ENCODE measurements at places on chromosomes 2 and 18. TPM values are rescaled to one million over a fixed set of nuclear protein-coding genes. Genes with fewer than 3 reads are reported as not detected.

Gene GPR45
- total RNA-seq = not detected

GRCh38 chr2:8189316-8189715 is 492.5 kb upstream of the ID2 start:
- no peak for DNase-seq
- H3K27ac ChIP-seq = no peak overlapping the region
- H3K4me3 ChIP-seq = no peak overlapping the region
- peaks cover 6% of the 10 kb centered on the region for H3K27me3 ChIP-seq
- H3K4me1 ChIP-seq = no peaks in the 10 kb centered on the region

DNA sequence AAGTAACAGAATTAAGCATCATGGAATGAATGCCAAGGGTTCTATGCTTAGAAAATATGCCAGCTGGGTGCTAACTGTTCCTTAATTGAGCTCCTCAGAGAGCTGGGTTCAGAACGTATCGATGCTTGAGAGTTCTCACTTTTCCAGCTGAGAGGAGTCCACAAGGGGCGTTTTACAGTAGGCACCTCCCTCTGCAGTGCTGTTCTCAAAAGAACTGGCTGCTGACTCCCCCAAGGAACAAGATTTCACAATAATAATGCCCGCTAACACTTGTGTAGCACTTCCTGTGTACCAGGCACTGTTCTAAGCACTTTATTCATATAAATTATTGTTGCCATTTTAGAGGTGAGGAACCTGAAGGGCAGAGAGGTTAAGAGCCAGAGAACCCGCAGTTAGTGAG is 18.1 kb upstream of the TMEM237 start:
- H3K27me3 ChIP-seq = peaks cover 8% of the 10 kb centered on the region
- no peaks in the 10 kb centered on the region for H3K4me1 ChIP-seq
- no peak overlapping the region for H3K27ac ChIP-seq
- no peak overlapping the region for H3K4me3 ChIP-seq

Gene EGR4
- total RNA-seq = not detected

Gene KCNJ3
- total RNA-seq = not detected

GRCh38 chr2:118983133-118983532 is 41.1 kb downstream of the MARCO start:
- DNase-seq = no peak
- no peaks in the 10 kb centered on the region for H3K36me3 ChIP-seq
- no peaks in the 10 kb centered on the region for H3K4me1 ChIP-seq
- H3K27me3 ChIP-seq = peaks cover 5% of the 10 kb centered on the region
- H3K27ac ChIP-seq = no peak overlapping the region
- no peak overlapping the region for H3K4me3 ChIP-seq

Gene DSG1
- not detected for total RNA-seq

DNA sequence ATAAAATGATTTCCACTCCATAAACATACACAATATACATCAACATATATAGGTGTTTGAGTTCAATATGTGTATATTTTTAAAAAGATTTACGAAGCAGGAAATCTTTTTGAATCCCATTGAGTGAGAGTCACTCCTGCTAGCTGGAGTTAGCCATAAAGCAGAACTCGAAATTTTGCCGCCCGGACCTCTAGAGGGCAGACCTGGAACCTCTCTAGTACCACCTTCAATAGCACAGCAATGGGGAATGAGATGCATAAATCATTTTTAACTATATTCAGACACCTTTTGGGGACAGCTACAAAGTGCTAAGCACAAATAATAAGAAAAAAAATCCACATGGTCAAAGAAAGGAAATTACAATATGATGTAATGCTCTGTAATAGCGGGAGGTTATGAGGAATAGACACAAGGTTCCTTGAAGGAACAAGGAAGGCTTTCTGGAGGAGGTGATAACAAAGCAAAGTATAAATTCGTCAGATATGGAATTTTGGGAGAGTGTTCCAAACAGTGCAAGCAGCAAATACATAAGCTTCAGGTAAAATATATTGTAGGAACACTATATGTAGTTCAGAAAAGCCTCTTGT is 533.4 kb downstream of the ERBB4 start:
- H3K27ac ChIP-seq = no peak overlapping the region
- DNase-seq = no peak
- H3K27me3 ChIP-seq = no peaks in the 10 kb centered on the region
- H3K36me3 ChIP-seq = no peaks in the 10 kb centered on the region

DNA sequence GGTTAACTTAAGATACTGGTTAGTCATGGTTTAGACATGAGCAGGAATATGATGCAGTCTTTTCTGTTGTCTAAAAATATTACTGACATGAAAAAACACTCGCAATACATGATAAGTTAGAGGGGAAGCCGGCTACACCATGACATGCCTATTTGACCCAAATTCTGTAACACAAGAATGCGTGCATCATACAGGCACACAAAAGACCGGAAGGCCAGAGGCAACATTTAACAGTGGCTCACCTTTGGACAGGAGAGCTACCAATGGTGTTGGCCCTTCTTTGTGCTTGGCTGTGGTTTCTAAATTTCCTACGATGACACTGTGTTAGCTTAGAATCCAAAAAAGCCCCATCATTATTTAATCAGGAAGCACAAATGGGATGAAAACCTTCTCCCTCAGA is 4.1 kb downstream of the PARD6G start:
- H3K27me3 ChIP-seq = peaks cover 40% of the 10 kb centered on the region
- H3K4me3 ChIP-seq = no peak overlapping the region
- peaks cover 5% of the 10 kb centered on the region for H3K4me1 ChIP-seq
- no peak for DNase-seq
- no peaks in the 10 kb centered on the region for H3K36me3 ChIP-seq

GRCh38 chr2:176562359-176563078 is 293.3 kb downstream of the MTX2 start:
- no peak for DNase-seq
- H3K4me1 ChIP-seq = no peaks in the 10 kb centered on the region
- H3K27ac ChIP-seq = no peak overlapping the region
- H3K4me3 ChIP-seq = no peak overlapping the region

- peaks cover 46% of the 10 kb centered on the region for H3K27me3 ChIP-seq
- H3K4me3 ChIP-seq = no peak overlapping the region
These were observed 216.2 kb downstream of the GBX2 start for GRCh38 chr2:235951982-235952381.

GRCh38 chr2:32495139-32495538 is 132.7 kb upstream of the TTC27 start:
- DNase-seq = no peak
- peaks cover 25% of the 10 kb centered on the region for H3K36me3 ChIP-seq
- H3K4me1 ChIP-seq = no peaks in the 10 kb centered on the region
- no peaks in the 10 kb centered on the region for H3K27me3 ChIP-seq
